ENCODE measurements at places on chromosomes 2 and 18. TPM values are rescaled to one million over a fixed set of nuclear protein-coding genes. Genes with fewer than 3 reads are reported as not detected.

Gene DYNAP
- not detected for total RNA-seq

Gene POU3F3
- 27.0 TPM for total RNA-seq

Gene ATP6V1B1
- 0.39 TPM for total RNA-seq

Gene MTCL1
- 14.1 TPM for total RNA-seq

Gene RFTN2
- total RNA-seq: 76.5 TPM

Gene TSPYL6
- total RNA-seq: 0.30 TPM

Gene SPP2
- 0.22 TPM for total RNA-seq

Gene KIF1A
- total RNA-seq: 186 TPM

Gene SPC25
- total RNA-seq: 9.4 TPM
